Ovary (tissue), 10 donors: ENCODE measurements at places on chromosomes 11 and 22. TPM values are rescaled to one million over a fixed set of nuclear protein-coding genes. Genes with fewer than 3 reads are reported as not detected.

DNA sequence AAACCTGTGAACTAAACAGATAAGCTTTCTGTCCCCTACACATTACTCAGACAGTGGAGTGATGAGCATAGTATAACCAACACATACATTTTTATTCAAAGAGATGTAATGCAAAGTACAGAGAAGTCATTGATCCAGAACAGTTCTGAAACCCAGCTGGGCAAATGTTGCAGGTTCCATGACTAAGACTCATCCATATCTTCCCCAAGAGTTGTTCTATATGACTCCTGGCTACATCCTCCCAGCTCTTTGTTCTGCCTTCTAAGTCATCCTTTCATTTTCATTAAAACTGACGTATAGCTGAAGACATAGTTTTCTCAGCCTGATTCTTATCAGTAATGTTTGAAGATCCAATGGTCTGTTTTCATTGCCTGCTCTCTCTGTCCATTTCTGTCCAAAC is 47.3 kb downstream of the PLAAT5 start:
- H3K4me3 ChIP-seq = no peak overlapping the region
- no peaks in the 10 kb centered on the region for H3K4me1 ChIP-seq
- no peak for DNase-seq

GRCh38 chr11:64122411-64123410 is 43.2 kb downstream of the MACROD1 start:
- no peak overlapping the region for H3K27ac ChIP-seq
- H3K36me3 ChIP-seq = no peaks in the 10 kb centered on the region
- no peak for DNase-seq
- H3K4me3 ChIP-seq = no peak overlapping the region
- no peaks in the 10 kb centered on the region for H3K4me1 ChIP-seq
- no peaks in the 10 kb centered on the region for H3K27me3 ChIP-seq

GRCh38 chr22:25899566-25899965 is 157.6 kb downstream of the MYO18B start:
- H3K4me1 ChIP-seq = no peaks in the 10 kb centered on the region
- no peak overlapping the region for H3K4me3 ChIP-seq
- no peaks in the 10 kb centered on the region for H3K36me3 ChIP-seq
- H3K27ac ChIP-seq = no peak overlapping the region
- no peak for DNase-seq
- no peaks in the 10 kb centered on the region for H3K27me3 ChIP-seq

- DNase-seq = no peak
- H3K27me3 ChIP-seq = no peaks in the 10 kb centered on the region
- H3K4me3 ChIP-seq = no peak overlapping the region
- H3K27ac ChIP-seq = no peak overlapping the region
- H3K4me1 ChIP-seq = no peaks in the 10 kb centered on the region
- no peaks in the 10 kb centered on the region for H3K36me3 ChIP-seq
These were observed 6.8 kb downstream of the APIP start for GRCh38 chr11:34909415-34909814.

GRCh38 chr11:12285811-12286222 is 91.6 kb upstream of the PARVA start:
- no peaks in the 10 kb centered on the region for H3K27me3 ChIP-seq
- H3K4me3 ChIP-seq = no peak overlapping the region
- no peak overlapping the region for H3K27ac ChIP-seq
- DNase-seq = no peak
- H3K36me3 ChIP-seq = no peaks in the 10 kb centered on the region
- H3K4me1 ChIP-seq = peaks cover 14% of the 10 kb centered on the region

GRCh38 chr11:76201672-76202412 is 4.5 kb downstream of the WNT11 start:
- H3K4me1 ChIP-seq = peaks cover 3% of the 10 kb centered on the region
- no peak for DNase-seq
- H3K36me3 ChIP-seq = no peaks in the 10 kb centered on the region
- no peak overlapping the region for H3K27ac ChIP-seq

FGF19 gene
- total RNA-seq = not detected
